Anterior cingulate cortex (tissue), 58 donors: ENCODE measurements at places on chromosomes 16 and 17.

GRCh38 chr16:31402687-31403086, 9.6 kb downstream of the ITGAD start:
- DNase-seq: no peak

GRCh38 chr17:81379523-81379942, 15.7 kb upstream of the BAHCC1 start:
- no peak for DNase-seq

- DNase-seq: no peak
Observed at GRCh38 chr16:27429330-27429871, 27.4 kb downstream of the IL21R start.

- no peak for DNase-seq
Observed at GRCh38 chr16:87046235-87046634, 271.0 kb downstream of the C16orf95 start.

- DNase-seq: no peak
Observed at GRCh38 chr16:1416521-1416941, 2.0 kb upstream of the UNKL start.

GRCh38 chr17:29590411-29591145, 1.1 kb upstream of the GIT1 start:
- DNase-seq: peak; percentile 58

- no peak for DNase-seq
Observed at GRCh38 chr17:1787301-1787902, 25.5 kb downstream of the SERPINF1 start.

GRCh38 chr16:68371276-68371651, 60.4 kb downstream of the PRMT7 start:
- no peak for DNase-seq

GRCh38 chr17:50199803-50200456, 1.5 kb downstream of the COL1A1 start:
- no peak for DNase-seq

- no peak for DNase-seq
Observed at GRCh38 chr16:21242756-21243155, 9.3 kb downstream of the ANKS4B start.

DNA sequence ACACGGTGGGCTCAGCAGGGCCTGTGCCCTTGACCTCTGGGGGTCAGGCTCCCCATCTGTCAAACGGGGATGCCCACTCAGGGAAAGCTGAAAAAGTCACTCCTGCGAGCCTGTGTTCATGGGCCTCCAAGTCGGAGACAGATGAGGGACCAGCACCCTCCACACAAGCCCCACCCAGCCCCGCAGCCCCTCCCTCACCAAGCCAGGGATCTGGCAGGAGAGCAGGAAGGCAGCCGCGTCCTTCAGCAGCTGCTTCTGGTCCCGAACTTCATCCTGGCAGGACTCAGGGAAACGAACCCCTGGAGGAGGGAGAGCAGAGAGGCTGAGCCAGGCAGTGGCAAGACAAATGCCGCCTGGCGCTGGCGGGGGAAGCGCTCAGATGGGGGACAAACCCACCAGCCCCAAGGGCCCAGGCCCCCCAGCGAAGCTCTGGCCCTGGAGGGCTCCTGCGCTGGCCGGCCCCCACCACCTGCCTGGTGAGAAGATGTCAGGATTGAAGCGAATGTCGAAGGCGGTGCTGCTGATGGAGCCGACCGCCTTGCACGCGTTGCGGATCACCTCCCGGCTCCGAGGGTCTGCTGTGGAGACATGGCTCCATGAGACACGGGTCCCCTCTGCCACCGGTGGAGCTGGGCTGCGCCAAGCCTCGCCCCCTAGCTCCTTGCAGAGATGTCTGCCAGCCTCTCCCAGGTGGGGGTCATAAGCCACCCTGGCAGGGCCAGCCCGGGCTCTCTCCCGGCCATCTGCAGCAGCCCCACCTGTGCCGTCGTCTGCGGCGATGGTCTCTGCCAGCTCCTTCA, 15.4 kb downstream of the CLUH start:
- DNase-seq: no peak

DNA sequence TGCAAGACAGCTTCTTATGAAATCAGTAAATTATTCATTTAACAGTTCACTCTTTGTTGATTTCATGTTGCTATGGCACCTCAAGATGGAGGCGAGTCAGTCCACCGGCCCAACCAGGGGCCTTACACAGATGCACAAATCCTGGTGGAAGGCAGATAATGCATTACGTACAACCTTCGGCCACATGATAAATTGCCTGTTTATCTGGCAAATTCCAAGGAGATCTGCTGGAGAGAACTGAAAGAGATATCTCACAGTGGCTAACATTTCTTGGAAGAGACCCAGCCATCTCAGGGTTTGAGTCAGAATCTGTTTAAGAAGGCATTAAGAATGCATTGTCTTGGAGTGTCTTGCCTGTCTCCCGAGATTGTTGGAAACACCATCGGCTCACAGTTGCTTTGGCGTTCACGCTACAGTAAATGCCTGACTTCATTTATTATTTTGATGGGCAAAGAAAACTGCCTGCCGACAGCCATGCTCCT, 225.6 kb downstream of the MSI2 start:
- no peak for DNase-seq
